Stimulated activated CD4-positive, alpha-beta T cell treated with anti-CD3 and anti-CD28 coated beads, Interleukin-1b, Interleukin-23, amount 100 ng/mL, for 24 hours (primary cell): ENCODE measurements at places on chromosomes 2 and 18.

GRCh38 chr2:3238951-3239841, 138.4 kb downstream of the EIPR1 start:
- DNase-seq, result no peak

DNA sequence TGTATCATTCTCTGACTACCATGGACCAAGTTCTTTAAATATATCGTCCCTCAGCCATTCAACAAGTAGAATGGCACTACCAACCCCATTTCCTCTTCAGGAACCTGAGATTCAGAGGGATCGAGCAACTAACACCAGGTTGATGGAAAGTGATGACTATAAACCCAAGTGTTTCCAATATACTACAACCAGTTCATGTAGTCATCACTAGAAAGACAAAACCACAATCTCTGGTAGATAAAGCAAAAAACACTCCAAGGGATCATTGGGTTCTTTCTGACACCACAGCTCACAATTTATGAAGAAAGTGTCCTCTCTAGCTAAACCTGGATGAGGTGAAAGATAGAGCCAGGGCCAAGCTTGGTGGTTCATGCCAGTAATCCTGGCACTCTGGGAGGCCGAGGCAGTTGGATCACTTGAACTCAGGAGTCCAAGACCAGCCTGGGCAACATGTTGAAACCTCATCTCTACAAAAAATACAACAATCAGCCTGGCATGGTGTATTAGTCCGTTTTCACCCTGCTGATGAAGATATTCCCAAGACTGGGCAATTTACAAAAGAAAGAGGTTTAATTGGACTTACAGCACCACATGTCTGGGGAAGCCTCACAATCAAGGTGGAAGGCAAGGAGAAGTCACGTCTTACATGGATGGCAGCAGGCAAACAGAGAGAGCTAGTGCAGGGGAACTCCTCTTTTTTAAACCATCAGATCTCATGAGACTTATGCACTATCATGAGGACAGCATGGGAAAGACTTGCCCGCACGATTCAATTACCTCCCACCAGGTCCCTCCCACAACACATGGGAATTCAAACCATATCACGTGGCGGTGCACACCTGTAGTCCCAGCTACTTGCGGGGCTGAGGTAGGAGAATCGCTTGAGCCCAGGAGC, 2.2 kb downstream of the CD226 start:
- no peak for DNase-seq

DNA sequence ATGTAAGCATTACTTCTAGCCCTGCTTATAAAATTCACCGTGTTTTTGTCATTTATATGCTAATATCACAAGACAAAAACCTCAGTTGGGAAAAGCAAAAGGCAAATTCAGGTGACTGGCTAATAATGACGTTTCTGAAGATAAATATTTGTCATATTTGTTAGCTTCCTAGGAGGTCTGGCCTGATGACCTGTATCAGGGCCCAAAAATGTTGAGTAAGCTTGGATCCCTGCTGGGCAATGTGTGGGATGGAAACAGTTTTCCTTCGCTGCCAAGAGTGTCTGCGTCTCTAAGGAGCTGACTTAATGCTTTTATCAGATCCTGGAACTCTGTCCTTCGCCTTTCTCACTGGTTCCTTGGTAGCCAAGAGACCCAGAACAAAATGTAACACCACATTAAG, 230.1 kb upstream of the PXDN start:
- DNase-seq, result no peak

DNA sequence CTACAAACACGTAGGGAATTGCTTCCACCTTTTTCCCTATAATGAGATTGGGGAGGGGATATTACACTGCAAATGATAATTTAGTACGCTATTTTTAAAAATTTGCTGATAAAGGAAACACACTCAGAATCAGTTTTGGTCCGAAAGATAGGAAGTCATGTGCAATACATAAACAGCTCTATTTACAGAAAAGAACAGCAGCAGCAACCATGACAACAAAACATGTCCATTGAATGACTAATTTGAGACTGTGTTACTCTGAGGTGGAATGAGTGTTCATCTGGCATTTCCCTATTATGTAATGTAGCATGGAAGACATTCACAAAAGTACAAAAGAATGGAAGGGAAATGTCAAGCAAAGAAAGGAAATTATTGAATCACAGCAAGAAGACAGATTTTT, 337.2 kb downstream of the NBAS start:
- DNase-seq, result no peak
